Neural progenitor cell (in vitro differentiated cells): ENCODE measurements at places on chromosomes 11 and 22. TPM values are rescaled to one million over a fixed set of nuclear protein-coding genes. Genes with fewer than 3 reads are reported as not detected.

- H3K36me3 ChIP-seq, result no peaks in the 10 kb centered on the region
- no peak overlapping the region for H3K27ac ChIP-seq
- H3K27me3 ChIP-seq, result no peaks in the 10 kb centered on the region
- no peaks in the 10 kb centered on the region for H3K4me1 ChIP-seq
- no peak overlapping the region for H3K4me3 ChIP-seq
Observed at GRCh38 chr22:25839755-25840154, 97.8 kb downstream of the MYO18B start.

DNA sequence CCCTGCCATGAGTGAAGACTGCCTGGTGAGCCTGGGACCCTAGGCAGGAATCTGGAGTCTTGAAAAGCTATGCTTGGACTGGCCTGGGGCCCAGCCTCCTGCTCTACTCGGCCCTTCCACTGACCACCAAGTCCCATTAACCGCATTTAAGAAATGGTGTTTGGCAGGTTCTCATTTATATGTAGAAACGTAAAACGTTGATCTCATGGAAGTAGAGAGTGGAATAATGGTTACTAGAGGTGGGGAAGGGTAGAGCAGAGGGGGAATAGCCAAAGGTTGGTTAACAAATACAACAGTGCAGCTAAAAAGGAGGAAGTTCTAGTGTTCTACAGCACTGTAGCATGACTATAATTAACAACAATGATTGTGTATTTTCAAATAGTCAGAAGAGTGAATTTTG is 72.9 kb upstream of the EED start:
- no peak for DNase-seq
- H3K4me3 ChIP-seq, result no peak overlapping the region
- peaks cover 5% of the 10 kb centered on the region for H3K4me1 ChIP-seq
- no peaks in the 10 kb centered on the region for H3K36me3 ChIP-seq
- H3K27me3 ChIP-seq, result no peaks in the 10 kb centered on the region
- H3K27ac ChIP-seq, result no peak overlapping the region

GRCh38 chr22:45200860-45201511 is 37.3 kb downstream of the NUP50 start:
- peaks cover 5% of the 10 kb centered on the region for H3K4me1 ChIP-seq
- DNase-seq, result no peak
- H3K27me3 ChIP-seq, result no peaks in the 10 kb centered on the region

GRCh38 chr11:123924027-123924426 is 15.4 kb upstream of the OR4D5 start:
- no peaks in the 10 kb centered on the region for H3K27me3 ChIP-seq
- H3K36me3 ChIP-seq, result no peaks in the 10 kb centered on the region
- H3K4me3 ChIP-seq, result no peak overlapping the region
- no peak for DNase-seq
- no peaks in the 10 kb centered on the region for H3K4me1 ChIP-seq

DNA sequence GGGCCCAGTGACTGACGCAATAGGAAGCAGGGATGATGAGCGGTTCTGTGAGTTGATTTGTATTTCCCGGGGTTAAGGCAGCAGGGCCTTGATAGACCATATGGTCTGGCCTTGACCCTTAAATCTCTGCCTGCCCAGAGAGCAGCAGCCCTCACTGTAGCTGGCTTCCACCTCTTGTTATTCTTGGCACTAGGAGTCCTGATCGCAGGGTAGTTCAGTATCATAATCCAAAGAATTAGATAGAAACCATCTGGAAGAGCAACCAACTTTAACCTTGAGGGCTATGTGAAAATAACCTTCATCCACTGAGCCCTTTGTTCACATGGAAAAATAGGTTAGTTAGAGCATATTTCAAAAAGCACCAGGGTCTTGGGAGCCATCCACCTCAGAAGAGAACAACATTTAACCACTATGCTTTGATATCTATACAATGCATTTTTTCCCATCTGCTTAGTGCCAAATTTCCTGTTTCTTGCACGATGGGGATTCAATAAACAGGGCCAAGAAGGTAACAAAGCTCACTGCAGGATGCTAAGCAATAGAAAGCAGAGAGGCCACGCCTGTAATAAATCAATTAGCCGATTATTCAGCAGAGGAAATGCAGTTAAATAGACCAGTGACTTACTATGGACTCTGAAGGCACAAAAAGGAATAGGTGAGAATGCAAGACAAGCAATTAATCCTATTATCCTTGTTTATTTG is 761.3 kb downstream of the OPCML start:
- no peak overlapping the region for H3K4me3 ChIP-seq
- no peak overlapping the region for H3K27ac ChIP-seq
- DNase-seq, result no peak
- H3K36me3 ChIP-seq, result no peaks in the 10 kb centered on the region
- no peaks in the 10 kb centered on the region for H3K27me3 ChIP-seq

DNA sequence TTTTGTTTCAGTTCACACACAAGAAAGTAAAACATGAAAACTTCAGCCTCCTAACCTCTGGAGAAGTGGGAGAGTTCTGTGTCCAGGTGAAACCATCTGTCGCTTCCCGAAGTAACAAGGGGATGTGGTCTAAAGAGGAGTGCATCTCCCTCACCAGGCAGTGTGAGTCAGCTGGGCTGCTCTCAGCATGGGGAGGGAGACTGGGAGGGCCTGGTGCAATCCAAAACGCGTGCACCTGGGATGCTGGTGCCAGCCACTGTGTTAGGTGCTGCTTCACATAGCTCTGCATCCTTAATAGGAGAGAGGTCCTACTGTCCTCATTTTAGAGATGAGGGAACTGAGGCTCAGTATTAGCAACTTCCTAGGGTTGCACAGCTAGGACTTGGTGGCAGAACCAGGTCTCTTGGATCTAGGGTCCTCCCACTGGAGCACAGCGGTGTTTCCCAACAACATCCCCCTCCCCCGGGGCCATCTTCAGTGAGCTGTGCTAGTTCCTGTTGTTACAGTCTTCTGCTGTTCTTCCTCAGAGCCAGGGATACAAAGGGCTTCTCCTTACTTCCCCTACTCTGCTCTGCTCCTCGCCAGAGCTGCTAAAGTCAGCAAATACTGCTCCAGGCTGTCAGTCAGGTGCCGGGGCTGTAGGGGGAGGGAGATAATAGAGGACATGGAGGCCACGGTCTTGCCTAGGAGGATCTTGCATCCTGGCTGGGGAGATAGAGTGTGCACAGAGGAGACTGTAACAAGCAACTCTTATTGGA is 8.0 kb downstream of the IL10RA start:
- peaks cover 9% of the 10 kb centered on the region for H3K27me3 ChIP-seq
- no peak for DNase-seq
- no peaks in the 10 kb centered on the region for H3K36me3 ChIP-seq

DNA sequence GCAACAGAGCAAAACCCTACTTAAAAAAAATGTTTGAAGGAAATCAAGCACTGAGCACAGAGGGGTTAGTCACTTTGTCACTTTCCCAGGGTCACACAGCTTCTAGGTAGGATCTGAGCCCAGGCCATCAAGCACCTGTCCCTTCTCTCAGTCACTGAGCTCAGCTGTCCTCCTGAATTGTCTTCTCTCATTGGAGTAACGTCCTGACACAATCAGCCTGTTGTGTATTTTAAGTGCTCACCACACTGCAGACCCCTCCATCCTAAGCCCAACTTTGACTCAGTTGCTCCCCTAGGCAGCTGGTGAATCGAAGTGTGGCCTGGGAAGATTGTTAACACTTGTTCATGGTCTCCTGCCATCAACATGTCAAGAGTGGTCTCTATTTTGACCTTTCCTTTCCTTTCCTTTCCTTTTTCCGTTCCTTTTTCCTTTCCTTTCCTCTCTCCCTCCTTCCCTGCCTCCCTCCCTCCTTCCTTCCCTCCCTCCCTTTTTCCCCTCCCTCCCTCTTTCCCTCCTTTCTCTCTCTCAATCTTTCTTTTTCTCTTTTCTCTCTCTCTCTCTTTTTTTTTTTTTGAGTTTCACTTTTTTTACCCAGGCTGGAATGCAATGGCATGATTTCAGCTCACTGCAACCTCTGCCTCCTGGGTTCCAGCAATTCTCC is 76.1 kb downstream of the PIWIL3 start:
- no peaks in the 10 kb centered on the region for H3K27me3 ChIP-seq
- H3K4me1 ChIP-seq, result peaks cover 29% of the 10 kb centered on the region
- H3K36me3 ChIP-seq, result no peaks in the 10 kb centered on the region
- no peak overlapping the region for H3K4me3 ChIP-seq

GRCh38 chr11:119085437-119085847 is 761 bp downstream of the HMBS start:
- DNase-seq, result peak; percentile 34
- peaks cover 5% of the 10 kb centered on the region for H3K4me1 ChIP-seq
- H3K27me3 ChIP-seq, result no peaks in the 10 kb centered on the region

GRCh38 chr22:40498420-40499208 is 128.2 kb downstream of the SGSM3 start:
- H3K27me3 ChIP-seq, result no peaks in the 10 kb centered on the region
- no peaks in the 10 kb centered on the region for H3K36me3 ChIP-seq
- no peak for DNase-seq
- no peak overlapping the region for H3K4me3 ChIP-seq
- H3K4me1 ChIP-seq, result peaks cover 8% of the 10 kb centered on the region

GRCh38 chr11:18671246-18671645 is 27.3 kb upstream of the TMEM86A start:
- no peak for DNase-seq
- H3K27ac ChIP-seq, result no peak overlapping the region
- no peaks in the 10 kb centered on the region for H3K27me3 ChIP-seq
- no peak overlapping the region for H3K4me3 ChIP-seq

DNA sequence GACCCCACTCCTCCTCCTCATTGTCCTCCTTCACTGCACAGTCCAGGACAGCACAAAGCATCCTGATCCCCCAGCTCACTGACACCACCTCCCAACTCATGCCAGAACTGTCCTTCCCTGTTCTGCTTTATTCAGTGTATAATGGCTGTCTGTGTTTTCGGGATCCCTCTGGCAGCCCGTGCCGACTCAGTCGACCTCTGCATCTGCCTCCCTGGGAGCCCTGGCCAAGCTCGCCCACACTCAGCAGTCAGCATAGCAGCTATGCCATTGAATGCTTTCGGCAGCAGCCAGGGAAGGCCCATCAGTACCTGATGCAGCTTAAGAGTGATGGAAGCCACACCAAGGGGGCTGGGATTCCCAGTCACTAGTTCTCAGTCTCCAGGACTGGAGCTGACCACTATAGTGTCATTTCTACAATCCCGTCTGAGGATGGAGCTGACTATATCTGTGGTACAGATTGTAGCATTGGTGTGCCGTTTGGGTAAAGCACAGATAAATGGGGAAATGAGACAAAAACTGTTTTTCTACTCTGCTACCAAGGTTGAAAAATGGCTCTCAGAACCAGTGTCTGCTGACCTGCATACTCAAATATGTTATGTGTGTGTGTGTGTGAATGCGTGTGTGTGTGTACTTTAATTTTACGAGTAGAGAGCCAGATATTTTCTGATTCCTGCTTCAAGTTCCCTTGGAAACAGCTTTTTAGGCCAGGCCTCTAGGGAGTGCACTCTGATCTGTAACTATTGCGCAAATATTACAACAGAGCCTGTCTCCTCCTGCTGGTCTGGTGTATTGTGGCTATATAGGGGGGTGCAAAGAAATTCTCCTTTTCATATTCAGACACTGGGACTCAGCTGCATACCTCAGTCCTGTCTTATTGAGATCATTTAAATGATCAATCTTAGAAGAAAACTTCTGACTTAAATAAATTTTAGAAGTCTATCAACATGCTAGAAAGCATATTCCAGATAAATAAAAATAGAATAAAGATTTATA is 78.8 kb upstream of the TOP3B start:
- peaks cover 87% of the 10 kb centered on the region for H3K27me3 ChIP-seq
- no peak for DNase-seq
- peaks cover 24% of the 10 kb centered on the region for H3K4me1 ChIP-seq
- no peak overlapping the region for H3K27ac ChIP-seq
- no peaks in the 10 kb centered on the region for H3K36me3 ChIP-seq

DNA sequence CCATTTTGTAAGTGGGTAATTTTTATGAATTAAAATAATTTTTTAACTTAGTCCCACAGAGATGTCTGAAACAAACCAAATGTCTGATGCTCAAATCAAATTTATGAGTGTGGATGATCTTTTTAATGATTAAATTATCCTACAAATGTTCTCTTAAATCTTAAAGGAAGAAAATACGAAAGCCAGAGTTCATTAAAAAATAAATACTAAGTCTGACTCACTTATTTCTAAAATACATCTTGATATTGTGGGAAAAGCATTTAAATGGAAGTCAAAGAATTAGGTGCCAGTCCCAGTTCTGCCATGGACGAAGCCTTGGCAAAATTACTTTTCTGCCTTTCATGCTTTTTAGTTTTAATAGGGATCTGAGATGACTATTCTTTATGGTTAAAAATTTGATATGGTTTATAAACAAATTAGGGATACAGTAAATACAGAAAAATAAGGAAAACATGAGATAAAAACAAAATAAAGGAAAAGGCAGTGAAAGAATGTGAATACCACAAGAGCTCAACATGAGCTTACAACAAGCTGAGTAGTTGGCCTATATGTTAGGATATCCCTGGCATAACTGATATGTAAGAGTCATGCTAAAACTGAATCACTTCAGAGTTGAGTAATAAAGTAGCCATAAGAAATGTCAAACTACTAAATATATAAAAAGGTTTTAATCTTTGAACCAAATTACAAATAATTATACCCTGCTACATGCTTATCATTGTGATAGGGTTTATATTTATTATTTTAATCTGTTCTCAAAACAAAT is 9.2 kb downstream of the CCDC34 start:
- H3K36me3 ChIP-seq, result peaks cover 4% of the 10 kb centered on the region
- H3K4me1 ChIP-seq, result peaks cover 42% of the 10 kb centered on the region
- H3K27me3 ChIP-seq, result no peaks in the 10 kb centered on the region
- no peak for DNase-seq
- H3K4me3 ChIP-seq, result no peak overlapping the region

GRCh38 chr11:86559311-86559945 is 113.0 kb downstream of the ME3 start:
- H3K4me3 ChIP-seq, result no peak overlapping the region
- peaks cover 3% of the 10 kb centered on the region for H3K36me3 ChIP-seq
- H3K4me1 ChIP-seq, result no peaks in the 10 kb centered on the region
- no peak overlapping the region for H3K27ac ChIP-seq
- DNase-seq, result no peak

DNA sequence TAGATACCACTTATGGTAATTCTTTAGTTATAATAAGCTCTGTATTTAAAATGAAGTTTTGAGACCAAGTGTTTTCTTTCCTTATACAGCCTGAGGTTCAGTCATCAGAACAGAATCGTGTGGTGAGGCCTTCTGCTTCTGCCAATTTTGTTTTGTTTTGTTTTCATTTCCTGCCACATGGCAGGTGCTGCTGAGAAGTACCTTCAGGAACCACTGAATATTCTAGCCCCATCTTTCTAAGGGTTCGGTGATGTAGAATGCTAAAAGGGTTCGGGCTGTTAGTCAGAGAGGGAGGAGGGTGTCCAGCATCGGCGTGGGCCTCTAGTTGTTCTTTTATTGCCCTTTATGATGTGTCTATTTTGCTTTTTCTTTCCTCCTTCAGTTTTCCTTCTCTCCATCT is 25.8 kb downstream of the TNRC6B start:
- no peaks in the 10 kb centered on the region for H3K36me3 ChIP-seq
- no peak overlapping the region for H3K4me3 ChIP-seq
- no peak for DNase-seq
- no peaks in the 10 kb centered on the region for H3K27me3 ChIP-seq
- no peak overlapping the region for H3K27ac ChIP-seq

Gene CNTN5
- total RNA-seq, result 0.03 and 0.19 TPM in 2 replicates
